ENCODE measurements at places on chromosomes 1 and 21.

GRCh38 chr1:22755641-22756040 lies 45.0 kb downstream of the EPHB2 start:
- DNase-seq = no peak

DNA sequence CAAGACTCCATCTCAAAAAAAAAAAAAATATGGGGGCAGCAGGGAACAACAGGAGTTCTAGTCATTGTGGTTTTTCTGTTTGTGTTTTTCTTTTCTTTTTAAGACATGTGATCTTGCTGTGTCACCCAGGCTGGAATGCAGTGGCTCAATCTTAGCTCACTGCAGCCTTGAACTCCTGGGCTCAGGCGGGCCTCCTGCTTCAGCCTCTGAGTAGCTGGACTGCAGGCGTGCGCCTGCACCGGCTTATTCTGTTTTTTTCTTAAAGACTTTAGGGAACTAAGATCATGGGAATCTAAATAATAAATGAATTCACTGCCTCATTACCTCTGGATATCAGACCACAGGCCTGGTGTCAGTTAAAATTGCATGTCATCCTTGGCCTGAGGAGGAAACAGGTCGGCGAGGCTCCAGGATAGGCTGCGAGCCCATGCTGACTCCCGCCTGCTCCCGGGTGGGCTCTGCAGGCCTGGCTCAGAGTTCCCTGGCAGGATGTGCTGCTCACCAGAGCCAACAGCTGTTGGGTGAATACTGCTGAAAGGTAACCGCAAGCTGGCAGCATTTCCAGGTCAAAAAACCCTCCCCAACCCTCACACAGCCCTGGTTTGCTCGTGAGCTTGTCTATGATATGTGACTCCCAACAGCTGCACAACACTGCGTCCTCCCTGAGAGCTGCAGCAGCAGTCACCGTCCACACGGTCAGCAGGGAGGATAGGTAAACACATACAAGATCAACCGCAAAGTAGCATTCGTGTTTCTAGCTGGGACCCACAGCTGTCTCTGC lies 58.1 kb downstream of the SCCPDH start:
- DNase-seq = no peak

- no peak for DNase-seq
Measured at GRCh38 chr1:10177876-10178275, 32.5 kb upstream of the KIF1B start.

DNA sequence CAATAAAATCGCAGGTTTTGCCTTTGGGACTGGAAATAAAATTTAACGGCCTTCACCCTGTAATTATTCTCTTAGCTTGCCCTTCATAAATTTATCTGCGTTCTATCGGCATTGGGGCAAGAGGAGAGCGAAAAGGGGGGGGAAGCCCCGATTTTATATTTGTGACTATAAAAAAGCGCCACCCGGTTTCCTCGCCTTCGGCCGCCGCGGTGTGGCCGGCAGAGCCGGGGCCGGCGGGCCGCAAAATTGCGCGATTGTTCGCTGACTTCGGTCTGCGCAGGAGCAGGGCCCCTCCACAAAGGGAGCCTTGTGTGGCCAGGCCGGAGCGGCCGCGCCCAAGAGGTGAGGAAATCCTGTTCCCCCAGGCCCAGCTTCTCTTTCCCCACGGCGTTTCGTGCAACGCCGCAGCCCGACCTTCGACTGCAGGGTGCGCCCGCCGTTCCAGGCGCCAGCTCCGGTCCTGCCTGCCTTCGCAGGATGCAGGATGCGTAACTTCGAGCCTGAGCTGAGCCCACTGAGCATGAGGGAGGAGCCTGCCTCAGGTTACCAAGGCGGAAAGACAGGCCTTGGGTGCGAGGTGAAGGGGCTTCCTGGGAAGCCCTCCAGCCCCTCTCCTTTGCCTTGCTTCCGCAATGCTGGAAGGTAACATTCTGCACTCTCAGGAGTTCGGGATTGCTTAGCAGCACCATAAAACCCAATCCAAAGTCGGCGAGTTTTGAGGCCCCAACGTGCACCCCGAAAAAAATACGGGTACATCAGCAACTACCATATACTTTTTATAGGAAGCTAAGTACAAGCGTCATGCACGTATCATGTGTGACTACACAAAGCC lies 4.9 kb upstream of the TBX15 start:
- DNase-seq = no peak

DNA sequence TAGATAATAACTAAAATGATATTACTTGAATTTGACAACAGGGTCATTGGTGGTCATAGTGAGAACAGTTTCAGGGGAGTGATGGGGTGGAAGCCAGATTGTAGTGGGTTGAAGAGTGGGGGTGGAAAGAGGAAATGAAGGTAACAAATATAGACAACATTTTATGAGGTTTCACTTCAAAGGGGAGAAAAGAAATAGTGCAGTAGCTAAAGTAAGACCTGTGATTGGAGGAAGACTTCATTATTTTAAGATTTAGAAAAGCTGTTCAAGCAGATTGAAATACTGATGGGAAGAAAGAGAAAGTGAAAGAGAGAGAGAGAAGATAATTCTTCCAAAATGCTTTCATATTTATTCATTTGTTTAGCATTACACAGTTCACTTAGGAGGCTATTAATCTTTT lies 52.0 kb upstream of the KCNA3 start:
- DNase-seq = no peak

- DNase-seq = no peak
Measured at GRCh38 chr21:41410361-41410760, 15.7 kb upstream of the MX1 start.

- no peak for DNase-seq
Measured at GRCh38 chr21:45859041-45859761, 122.4 kb upstream of the COL6A1 start.

DNA sequence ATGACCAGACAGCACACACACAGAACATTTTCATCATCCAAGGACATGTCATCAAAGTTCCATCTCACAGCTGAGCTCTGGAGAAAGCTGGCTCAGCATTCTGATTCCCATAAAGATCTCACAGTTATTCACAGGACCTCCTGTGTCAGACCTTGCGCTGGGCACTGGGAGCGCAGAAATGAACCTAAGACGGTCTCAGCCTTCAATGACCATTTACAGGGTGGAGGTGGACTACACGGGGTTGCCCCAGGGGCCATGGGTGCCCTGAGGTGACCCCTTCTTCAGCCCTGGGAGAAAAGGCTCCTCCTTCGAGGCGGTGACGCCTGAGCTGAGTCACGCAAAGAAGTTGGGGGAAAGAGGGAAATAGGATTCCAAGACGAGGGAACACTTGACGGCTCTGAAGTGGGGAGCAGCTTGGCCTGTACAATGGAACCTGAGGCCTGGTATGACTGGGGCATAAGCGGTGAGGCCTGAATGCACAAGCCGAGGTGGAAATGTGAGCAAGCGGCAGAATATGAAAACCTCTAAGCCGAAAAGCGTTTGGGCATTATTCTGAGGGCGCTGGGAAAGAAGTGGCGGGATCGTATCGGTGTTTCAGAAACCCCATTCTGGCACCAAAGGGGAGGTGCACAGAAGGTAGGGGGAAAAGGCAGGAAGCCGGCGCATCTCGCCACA lies 797 bp downstream of the CC2D1B start:
- DNase-seq = no peak

DNA sequence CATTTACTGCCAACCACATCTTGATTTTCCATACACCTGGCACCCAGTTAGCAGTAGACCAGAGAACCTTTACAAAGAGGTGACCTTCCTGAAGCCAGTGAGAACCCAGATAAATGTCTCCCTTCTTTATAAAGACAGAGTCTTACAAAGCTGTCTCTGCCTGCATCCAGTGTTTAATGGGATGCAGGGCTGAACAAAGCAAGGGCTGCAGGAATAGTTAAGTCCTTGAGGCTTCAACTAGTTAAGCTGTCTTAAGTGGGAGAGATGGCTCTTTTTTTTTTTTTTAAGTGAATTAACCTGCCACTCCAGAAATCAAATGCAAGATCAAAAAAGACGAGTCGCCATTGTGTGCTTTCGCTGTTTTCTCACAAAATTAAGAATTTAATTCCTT lies 1.5 kb downstream of the AHCYL1 start:
- no peak for DNase-seq

- no peak for DNase-seq
Measured at GRCh38 chr1:161020509-161021164, at the start of gene F11R. Gene F11R (minus strand): TSS chr1:161021152. CDS start chr1:161021073, 79 bp downstream.

- DNase-seq = no peak
Measured at GRCh38 chr1:98854137-98854536, 150.5 kb downstream of the PLPPR5 start.

DNA sequence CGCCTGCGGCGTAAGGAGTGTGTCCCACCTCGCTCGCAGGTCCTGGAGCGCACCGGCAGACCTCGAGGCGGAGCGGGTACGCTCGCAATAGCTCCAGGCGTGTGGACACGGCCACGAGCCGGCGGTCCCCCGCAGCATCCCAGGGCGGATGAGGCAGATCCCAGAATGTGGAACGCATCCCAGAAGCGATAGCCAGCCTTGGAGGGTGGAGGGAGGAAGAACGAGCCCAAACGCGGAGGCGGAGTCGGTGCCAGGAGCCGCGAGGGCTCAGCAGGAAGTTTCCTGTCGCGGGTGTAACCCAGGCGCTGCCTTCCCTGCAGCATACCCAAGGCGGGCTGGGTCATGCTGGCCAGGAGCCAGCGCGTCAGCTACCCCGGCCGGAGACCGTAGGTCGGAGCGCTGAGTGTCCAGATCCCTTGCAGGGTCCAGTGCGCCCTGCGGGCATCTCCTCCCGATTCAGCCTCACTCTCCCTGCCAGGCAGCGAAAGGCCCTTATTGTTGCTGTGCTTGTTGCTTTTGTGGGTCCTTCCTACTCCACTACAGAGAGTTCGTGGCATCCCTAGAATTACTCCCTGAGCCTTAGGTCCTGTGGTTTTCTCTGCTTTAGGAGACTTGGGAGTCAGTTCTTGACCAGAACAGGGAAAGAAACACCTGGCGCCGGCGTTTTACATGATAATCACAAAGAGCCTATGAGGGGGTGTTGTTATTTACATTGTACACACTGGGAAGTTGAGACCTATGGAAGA lies 27.7 kb downstream of the STYXL2 start:
- no peak for DNase-seq

GRCh38 chr21:27557356-27557755 lies 590.5 kb upstream of the ADAMTS5 start:
- DNase-seq = no peak

DNA sequence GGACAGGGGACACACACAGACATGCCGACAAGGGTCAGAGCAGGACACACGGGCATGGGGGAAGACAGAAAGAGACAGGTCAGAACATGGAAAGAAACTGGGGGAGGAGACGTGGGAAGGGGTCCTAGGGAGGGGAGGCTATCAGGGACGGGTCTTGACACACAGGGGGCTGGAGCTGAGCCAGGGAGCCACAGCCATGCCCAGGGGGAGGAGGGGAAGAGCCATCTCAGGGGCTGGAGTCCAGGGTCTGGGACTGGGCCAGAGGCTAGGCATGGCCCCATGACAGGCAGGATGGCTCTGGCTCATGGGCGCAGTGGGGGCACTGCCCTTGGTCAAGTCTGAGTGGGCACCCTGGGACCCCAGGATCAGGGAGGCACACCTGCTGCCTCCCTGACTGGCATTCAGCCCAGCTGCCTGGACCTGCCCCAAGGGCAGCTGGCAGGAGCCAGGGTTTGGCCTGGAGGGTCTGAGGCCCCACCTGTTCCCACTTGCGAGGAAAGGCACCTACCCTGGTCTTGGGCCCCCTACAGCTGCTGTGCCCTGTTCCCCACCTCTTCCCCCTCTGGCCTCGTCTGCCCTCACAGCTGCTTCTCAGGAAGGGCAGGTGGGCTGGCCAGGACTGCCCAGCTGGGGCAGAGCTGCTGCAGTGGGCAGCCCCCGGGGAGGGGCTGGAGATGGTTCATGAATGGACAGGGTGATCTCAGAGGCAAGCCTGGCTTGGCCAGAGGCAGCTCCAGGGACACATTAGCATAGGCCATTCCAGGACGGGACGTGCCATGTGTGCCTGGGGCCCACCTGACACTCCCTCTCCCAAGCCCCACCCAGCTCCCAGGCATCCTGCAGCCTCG lies 42.9 kb downstream of the HSPG2 start:
- DNase-seq = no peak

DNA sequence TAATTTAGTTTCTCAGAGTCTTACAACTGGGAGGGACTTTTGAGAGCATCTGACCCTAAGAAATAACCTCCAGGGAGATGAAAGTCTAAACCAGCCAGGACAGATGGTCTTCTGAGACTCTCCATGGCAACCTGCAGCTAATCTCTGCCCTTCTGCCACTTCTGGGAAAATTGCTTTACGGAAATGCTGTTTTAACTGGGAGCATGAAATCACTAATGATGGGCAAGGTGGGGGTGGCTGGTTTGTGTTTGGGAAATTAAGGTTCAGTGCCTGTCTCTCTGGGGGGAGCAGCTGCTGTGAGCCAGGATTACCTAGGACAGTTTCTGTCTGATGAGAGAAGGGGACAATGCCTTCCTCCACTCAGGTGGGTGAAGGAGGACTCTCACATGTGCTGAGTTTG lies 33.2 kb downstream of the ROR1 start:
- DNase-seq = no peak

DNA sequence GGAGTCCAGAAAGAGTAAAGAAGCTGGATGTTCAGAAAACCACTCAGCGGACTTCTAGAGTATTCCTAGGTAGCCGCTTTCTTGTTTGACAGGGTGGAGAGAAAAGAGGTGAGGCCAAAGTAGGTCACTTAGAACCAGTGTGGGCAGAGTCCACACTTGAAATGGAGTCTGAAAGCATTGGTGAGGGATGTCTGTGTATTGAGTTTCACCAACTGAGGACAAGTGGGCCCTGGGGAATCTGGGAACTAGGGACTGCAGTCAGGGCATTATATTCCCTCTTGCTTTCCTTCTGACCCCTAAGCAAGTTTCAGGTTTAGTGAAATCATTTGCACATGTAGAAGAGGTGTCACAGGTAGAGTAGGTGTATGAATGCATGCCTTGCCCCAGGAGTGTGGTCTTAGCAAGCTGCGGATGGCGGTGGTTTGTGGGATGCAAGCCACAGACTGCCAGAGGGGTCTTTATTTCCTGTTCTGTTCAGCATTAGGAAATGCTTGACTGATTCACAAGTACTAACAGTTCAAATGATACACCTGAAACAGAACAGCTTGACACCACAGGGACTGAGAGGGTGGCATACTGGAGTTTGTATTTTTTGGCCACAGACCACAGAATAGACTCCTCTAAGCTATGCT lies 1.1 kb upstream of the GNG12 start:
- DNase-seq = no peak

GRCh38 chr1:61151565-61151964 lies 69.2 kb downstream of the NFIA start:
- no peak for DNase-seq

- DNase-seq = no peak
Measured at GRCh38 chr1:196611873-196612272, 3.6 kb upstream of the KCNT2 start.
